Muscle of back (tissue), 13 donors: ENCODE measurements at places on chromosomes 2 and 18. TPM values are rescaled to one million over a fixed set of nuclear protein-coding genes. Genes with fewer than 3 reads are reported as not detected.
A peak's percentile ranks its signal among the peaks of the same experiment; 100 is the strongest.

The BCS1L gene
- 34.1 TPM for polyA plus RNA-seq

The DNAJC5G gene
- 0.12 TPM for polyA plus RNA-seq

The FRZB gene
- 7.9 TPM for polyA plus RNA-seq

The UPP2 gene
- polyA plus RNA-seq: not detected

The ORMDL1 gene
- polyA plus RNA-seq: 48.6 TPM

The CGREF1 gene
- 4.1 TPM for polyA plus RNA-seq

The GALNT14 gene
- 2.5 TPM for polyA plus RNA-seq

The HOXD4 gene
- polyA plus RNA-seq: 8.2 TPM

The CIB4 gene
- polyA plus RNA-seq: not detected

The WDR12 gene
- 76.9 TPM for polyA plus RNA-seq

The DES gene
- 3,691 TPM for polyA plus RNA-seq

The VWC2L gene
- not detected for polyA plus RNA-seq

The TMEM17 gene
- 2.0 TPM for polyA plus RNA-seq

The PFN4 gene
- polyA plus RNA-seq: 2.0 TPM

The NMS gene
- not detected for polyA plus RNA-seq

GRCh38 chr2:26675651-26676255, 16.8 kb upstream of the KCNK3 start:
- no peak for DNase-seq

DNA sequence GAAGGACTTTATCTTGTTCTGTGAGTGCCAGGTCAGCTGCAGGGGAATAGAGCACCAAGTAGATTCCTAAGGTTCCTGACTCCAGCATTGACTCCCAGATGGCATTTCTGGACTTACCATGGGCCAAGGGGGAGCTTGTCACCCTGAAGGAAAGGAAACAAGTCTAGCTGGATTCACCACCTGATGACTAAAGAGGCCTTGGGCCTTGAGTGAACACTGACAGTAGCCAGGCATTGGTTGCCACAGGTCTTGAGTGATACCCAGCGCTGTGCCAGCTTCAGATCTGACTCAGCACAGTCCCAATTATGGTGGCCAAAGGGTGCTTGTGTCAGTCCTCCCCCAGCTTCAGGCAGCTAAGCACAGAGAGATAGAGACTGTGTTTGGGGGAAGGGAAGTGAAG, 40.1 kb upstream of the CAPN13 start:
- DNase-seq: no peak

DNA sequence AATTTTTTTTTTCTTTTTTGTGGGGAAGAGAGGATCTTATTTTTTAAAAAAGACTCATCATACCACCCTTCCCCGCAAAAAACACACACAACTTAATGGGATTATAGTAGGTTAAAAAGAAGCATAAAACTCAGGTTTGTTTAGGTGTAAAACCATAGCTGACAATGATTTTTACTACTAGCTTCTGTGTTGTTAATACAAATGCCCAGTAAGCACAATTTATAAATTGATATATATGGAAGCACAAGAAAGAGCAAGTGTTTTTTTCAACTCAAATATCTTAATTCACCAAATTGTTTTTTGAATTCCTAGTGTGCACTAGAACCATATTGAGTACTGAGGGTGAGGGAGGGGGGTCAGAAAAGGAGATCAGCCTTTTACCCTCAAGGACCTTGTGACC, 7.0 kb downstream of the STAT4 start:
- no peak for DNase-seq

DNA sequence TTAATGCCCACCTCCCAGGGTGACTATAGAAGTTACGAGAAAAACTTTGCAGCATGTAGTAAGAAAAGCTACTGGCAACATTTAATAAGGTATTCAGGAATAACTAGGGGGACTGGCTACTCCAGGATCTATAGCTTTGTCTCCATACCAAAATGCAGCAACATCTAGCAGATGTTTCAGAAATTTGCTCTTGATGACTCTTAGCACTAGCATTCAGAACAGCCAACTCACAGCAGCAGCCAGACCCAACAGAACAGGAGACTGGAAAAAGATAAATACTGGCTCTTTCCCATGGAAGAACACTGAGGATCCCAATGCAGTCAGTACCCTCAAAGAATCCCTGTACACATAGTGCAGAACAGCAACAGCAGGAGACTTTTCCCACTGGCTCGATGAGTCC, 105.0 kb downstream of the PRKRA start:
- DNase-seq: no peak

DNA sequence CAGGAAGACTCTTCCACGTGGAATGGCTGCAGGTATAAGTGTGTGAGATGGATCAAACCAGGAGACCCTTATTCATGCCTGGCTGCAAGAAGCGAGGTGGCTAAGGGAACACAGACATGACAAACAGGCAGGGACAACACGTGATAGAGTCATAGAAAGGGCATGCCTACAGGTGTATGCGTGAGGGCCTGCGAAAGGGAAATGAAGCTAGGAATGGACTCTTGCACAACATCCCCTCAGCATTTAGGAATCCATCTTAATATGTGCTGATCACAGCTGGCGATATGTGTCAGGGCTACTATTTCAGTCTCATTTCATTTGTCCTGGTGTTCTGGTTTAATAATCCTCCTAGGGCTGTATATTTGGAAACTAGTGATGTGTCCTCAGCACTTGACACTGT, 291.2 kb downstream of the MYT1L start:
- DNase-seq: no peak

GRCh38 chr2:62319070-62319469, 123.2 kb downstream of the B3GNT2 start:
- no peak for DNase-seq

DNA sequence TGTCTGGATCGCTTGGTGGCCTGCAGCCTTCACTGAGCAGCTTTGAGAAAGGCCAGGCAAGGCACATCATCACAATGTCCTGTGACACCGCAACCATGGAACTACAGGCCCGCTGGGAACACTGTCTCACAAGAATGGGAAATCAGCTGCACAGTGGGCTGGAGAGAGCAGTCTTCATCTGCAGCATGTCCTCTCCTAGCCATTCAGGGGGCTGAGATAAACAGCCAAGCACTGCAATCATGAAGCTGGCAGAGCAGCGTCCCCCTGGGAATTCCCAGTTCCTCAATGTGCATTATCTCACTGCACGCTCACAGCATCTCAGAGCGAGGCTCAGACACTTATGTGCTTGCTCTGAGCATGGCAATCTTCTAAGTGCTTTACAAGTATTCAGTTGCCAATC, 1.9 kb downstream of the CMPK2 start:
- DNase-seq: no peak

- no peak for DNase-seq
These were observed 84.5 kb upstream of the PGAP1 start for GRCh38 chr2:197011021-197011417.

DNA sequence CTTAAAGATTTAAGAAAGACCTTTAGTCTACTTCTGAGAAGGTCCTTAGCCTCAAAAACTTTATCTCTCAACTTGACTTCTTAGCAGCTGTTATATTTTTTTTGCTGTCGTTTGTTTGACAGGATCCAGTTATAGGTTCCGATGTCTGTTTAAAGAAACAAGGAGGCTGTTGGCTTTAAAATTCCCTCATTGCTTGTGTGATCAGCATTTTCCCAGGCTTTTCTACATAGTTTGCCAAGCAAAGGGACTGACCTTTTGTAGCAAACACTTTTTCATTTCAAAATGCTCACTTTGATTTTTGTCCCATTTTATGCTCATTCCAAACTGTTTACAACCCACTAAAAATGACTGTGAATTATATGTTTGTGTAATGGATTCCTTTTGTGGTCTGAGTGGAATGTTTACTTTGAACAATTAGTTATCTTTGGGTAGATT, 394.9 kb downstream of the ARHGAP15 start:
- no peak for DNase-seq

GRCh38 chr18:50441501-50441900, 66.7 kb downstream of the SKA1 start:
- DNase-seq: no peak

- DNase-seq: no peak
These were observed 3.3 kb downstream of the TNP1 start for GRCh38 chr2:216856406-216857065.

GRCh38 chr18:47595831-47596501, 334.5 kb downstream of the SMAD2 start:
- DNase-seq: no peak

- no peak for DNase-seq
These were observed 23.4 kb downstream of the SNTG2 start for GRCh38 chr2:974054-974453.

DNA sequence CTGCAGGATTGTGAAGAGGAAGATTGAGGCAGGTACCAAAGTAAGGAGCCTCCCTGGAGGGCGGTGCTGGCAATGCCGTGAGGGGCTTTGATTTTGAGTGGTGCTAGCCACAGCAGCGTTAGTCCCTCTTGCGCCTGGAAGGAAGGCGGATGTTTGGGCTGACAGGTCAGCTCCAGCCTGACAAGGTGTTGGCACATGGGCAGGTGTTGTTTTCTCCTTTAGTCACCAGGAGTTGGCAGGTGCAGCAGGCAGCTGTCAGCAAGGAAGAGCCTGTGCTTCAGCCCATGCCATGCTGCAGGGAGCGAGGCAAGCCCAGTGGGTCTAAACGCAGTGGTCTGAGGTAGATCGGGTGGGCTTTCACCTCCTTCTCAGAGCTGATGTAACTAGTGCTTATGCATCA, 8.5 kb downstream of the SEC11C start:
- DNase-seq: no peak

DNA sequence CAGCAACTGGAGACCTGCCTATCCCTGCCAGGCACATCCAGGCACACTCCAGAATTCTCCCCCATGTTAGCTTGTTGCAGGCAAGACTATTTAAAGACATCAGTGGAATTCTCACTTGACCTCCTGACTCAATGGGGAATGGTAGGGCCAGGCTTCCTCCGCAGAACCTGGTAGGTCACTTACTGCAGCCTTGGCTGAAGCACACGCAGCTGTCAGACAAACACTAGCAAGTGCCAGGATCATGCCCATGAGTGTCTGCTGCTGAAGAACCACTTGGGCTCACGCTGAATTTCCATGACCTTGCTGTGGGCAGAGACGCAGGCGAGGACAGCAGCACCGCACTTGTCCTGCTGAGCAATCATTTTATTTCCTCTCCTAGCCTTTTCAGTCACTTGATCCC, 3.2 kb downstream of the LRRC30 start:
- DNase-seq: peak; percentile 75

DNA sequence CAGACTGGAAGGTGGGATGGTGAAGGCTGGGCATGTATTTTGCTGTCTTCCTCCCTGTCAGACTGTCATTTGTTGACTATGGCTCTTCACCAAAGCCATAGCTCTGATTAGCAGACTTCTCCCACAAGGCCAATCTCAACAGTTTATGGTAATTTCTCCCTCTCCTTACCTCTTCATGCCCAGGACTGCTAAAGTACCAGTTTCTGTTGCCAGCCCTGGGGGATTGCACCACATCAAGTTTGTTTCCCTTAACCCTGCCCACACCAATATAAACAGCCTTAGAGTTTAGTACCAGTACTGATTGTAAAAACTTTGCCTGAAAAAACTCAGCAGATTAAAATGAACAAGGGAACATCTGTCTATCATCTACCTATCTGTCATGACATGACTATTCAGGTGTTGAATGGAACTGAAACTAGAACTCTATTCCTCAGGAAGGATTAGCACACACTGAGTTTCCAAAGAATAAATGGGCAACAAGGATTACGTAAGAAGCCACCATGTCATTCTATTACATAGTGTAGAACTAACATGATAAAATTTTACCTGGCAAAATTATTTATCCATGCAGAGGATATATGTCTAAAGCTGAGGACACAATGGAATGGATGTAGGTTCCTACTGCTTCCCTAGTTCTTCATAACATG, 13.7 kb downstream of the FEZ2 start:
- DNase-seq: no peak

GRCh38 chr18:76545433-76546087, 50.5 kb upstream of the ZNF516 start:
- DNase-seq: no peak

- no peak for DNase-seq
These were observed 101.6 kb upstream of the HNMT start for GRCh38 chr2:137862651-137863050.

- no peak for DNase-seq
These were observed 6.2 kb downstream of the ESPNL start for GRCh38 chr2:238106339-238106697.

DNA sequence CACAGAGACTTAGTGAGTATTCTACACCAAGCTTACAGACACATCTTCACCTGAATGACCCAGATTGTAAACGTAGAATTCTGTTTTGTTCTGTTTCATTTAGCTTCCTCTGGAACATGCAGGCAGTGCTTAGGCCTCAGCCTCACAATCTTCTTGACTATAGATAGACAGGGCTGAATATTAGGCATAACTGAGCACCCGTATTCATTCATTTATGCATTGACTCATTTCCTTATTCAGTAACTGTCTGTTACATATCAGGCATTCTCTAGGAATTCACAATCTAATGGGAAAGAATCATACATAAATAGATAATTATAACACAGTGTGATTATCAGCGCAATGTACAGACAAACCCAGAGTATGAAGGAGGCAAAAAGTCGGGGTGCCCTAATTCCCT, 124.9 kb upstream of the ETAA1 start:
- no peak for DNase-seq

GRCh38 chr2:63665846-63666475, 77.2 kb downstream of the MDH1 start:
- DNase-seq: peak; percentile 81

- no peak for DNase-seq
These were observed 134.6 kb downstream of the MAP4K4 start for GRCh38 chr2:101832114-101832513.

- DNase-seq: no peak
These were observed 44.1 kb downstream of the TNFRSF11A start for GRCh38 chr18:62369129-62369644.

DNA sequence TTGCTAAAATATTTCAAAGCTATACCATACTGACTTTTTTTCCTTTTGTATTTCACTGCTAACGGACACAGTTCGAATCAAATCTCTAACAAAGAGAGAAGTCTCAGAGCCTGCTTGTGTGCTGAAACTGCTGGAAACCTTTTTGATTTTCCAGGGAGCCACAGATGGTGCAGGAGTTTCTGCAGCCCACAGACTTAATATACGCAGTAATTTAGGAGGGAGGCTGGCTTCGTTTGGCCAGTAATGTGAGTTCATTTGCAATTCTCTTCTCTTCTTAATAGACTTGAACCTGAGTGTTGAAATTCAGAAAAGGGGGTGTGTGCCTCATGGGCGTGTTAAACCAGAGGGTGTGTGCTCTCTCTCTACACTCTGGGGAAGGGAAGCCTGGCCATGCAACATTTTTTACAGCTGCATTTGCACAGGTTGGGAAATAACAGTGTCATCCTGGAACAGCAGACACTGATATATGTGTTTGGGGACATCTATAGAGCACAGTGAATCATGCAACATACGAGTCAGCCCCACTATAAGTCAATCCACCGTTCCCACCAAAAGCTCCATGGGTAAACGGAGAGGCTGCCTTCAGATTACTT, 333.0 kb downstream of the CLIP4 start:
- DNase-seq: peak; percentile 10
